Lung (tissue), 17 donors: ENCODE measurements at places on chromosomes 7 and 10.

GRCh38 chr10:52649511-52649910, 123.1 kb downstream of the MBL2 start:
- H3K27ac ChIP-seq = no peak overlapping the region
- no peak overlapping the region for H3K4me3 ChIP-seq
- H3K36me3 ChIP-seq = no peaks in the 10 kb centered on the region
- no peaks in the 10 kb centered on the region for H3K27me3 ChIP-seq

DNA sequence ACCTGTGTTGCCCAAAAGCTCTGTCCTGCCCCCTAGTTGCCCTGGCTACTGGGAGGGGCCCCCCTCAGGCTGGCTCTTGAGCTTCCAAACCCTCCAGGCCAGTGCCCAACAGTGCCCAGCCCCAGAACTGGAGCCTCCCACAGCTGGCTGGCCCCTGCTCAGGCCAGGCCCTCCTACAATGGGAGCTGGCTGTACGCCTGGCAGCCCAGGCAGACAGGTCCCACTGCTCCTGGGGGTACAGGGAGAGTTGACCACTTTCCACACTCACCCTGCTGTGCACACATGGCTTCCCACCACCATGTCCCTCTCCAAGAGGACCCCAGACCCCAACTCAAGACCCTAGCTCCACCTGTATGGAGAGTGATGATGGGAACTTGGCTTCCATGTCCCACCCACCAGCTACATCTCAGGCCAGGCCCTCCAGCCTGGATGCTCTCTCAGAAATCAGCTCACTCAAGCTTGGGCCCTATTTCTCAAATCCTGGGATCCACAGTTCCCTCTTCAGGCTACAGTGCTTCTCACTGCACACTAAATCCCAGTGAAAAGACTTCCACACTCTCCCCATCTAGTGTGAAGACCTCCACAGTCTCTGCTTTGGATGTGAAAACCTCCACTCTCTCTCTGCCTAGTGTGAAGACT, 92.6 kb downstream of the OAT start:
- H3K27ac ChIP-seq = no peak overlapping the region
- no peak for DNase-seq
- no peaks in the 10 kb centered on the region for H3K4me1 ChIP-seq
- no peak overlapping the region for H3K4me3 ChIP-seq

- H3K4me1 ChIP-seq = no peaks in the 10 kb centered on the region
- no peaks in the 10 kb centered on the region for H3K36me3 ChIP-seq
- H3K27me3 ChIP-seq = no peaks in the 10 kb centered on the region
- no peak overlapping the region for H3K4me3 ChIP-seq
- H3K27ac ChIP-seq = peak overlapping the region; percentile 65
Observed at GRCh38 chr7:22586786-22587140, 86.8 kb upstream of the STEAP1B start.

DNA sequence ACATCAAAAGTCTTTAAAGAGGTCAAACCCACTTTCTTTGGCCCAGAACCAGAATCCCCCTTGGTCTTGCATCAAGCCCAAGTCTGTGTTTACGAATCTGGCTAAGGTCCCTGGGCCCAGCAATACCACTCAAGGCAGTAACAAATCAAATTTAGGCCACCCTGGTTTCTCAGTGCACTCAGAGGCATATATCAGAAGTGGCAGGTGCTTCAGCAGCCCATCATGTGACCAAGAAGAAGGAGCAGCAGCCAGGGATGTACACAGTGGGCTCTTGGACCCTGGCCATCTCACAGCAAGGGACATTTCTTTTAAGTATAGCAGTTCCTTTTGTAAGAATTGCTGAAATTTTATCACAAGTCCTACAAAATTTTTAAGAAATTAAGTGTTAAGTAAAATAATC, 7.3 kb upstream of the SLC25A13 start:
- DNase-seq = no peak
- no peak overlapping the region for H3K27ac ChIP-seq
- H3K4me1 ChIP-seq = no peaks in the 10 kb centered on the region
- H3K27me3 ChIP-seq = no peaks in the 10 kb centered on the region
- H3K36me3 ChIP-seq = no peaks in the 10 kb centered on the region
- no peak overlapping the region for H3K4me3 ChIP-seq

DNA sequence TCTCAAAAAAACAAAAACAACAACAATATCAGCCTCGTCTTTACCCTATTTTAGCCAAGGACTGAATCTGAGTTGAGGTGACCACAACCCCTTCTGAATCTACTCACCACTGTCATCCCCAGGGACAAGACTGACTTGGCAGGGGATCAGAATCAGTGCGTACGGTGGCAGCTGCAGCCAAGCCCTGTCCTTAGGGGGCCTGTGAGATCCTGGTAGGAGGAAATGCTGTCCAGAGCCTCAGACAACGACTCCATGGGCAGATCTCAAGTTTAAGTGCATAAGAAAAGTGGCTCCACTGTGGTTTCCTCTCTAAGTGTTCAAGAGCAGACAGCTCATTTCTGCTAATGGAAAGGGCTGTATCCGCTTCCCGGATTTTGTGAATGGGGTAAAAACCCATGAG, 22.4 kb upstream of the CYTH3 start:
- H3K4me3 ChIP-seq = no peak overlapping the region
- no peaks in the 10 kb centered on the region for H3K36me3 ChIP-seq
- no peaks in the 10 kb centered on the region for H3K4me1 ChIP-seq
- no peak overlapping the region for H3K27ac ChIP-seq
